ENCODE measurements at places on chromosomes 7 and 10.

DNA sequence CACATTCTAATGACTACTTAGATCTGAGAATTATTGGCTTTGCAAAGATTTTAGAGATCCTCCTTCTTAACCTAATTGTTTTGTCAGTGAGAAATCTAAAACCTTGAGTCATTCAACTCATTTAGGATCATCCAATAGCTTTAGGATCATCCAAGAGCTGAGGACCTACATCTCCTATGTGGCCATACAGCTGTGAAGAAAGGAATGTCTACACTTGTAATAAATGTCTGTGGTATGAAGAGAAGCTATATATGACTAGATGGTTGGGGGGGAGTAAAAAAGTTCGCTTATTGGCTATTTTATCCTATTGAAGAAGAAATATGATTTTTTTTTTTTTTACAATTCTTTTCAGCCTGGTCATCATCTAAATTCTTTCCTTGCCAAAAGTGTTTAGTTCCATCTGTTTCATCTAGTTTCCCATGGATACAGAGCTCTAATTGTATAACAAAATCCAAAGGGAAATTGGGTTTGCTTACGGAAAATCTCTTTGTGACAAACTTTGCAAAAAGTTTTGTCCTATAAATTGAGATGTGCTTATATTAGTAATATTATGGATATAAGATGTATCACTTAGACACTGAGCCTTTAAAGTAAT lies 196.7 kb downstream of the PRKG1 start:
- no peak for DNase-seq

- no peak for DNase-seq
Measured at GRCh38 chr10:20809631-20810030, 87.5 kb downstream of the NEBL start.

DNA sequence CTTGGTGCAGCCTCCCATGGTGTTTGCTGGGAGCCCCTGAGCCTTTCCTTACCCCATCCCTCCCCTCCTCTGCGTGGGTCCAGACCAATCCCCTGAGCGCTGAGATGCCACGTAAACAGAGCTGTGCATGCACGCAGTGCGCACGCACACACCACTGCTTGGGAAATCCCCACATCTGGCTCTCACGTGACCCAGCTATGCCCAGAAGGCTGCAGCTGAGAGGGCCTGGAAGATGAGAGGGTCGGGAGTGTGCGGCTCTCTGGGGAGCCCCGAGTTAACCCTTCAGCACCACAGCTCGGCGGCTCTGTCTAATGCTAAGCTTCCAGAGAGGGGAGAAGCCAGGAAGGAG lies 177.2 kb downstream of the SH3PXD2A start:
- DNase-seq = peak; percentile 98

DNA sequence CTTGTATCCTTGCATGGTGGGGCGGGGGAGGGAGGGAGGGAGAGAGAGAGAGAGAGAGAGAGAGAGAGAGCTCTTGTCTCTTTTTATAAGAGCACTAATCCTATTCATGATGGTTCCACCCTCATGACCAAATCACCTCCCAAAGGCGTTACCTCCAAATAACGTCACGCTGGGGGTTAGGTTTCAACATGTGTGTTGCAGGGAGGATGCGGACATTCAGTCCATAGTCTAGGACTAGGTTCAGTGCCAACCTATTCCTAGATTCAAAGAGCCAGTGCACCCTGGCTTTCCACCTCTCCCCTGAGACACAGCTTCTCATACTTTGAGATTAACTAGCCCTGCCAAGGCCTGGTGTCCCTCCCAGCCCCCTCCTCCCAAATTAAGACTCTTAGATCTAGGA lies 123.0 kb downstream of the GRK5 start:
- DNase-seq = no peak

DNA sequence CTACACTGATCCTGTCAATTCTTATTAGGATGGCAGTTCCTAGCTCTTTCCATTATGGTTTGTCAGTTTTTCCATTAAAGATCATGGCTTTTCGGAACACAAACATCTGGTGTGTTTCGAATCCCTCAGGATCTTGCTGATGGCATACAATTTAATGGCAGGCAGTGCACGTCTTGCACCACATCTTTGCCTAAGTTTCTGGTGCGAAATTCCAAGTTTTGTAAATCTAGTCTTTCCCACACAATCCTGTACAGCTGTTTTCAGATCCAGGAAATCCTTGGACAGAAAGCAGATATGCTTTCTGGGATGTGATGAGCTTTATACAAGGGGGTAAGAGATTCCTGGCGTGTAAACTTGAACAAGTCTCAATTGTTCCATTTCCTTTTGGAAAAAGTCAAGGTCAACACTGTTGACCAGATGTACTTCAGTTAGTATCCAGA lies 224.3 kb upstream of the PHYHIPL start:
- peak; percentile 31 for DNase-seq

DNA sequence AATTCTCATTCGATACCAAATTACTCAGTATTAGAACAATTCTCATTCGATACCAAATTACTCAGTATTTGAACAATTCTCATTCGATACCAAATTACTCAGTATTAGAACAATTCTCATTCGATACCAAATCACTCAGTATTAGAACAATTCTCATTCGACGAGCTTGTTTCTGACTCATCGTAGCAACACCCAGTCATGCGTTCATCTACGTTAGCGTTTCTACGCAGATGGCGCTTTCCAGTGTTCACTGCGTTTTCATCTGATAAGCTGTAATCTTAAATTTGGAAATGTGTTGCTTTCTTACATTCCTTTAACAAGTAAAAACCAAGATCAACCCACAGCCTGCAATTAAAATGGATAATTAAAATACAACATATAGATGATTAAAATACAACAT lies 276.3 kb downstream of the ZMYND11 start:
- no peak for DNase-seq

- DNase-seq = no peak
Measured at GRCh38 chr7:157010588-157011332, at the start of gene MNX1. TSS of gene MNX1 (minus strand) at chr7:157010663. CDS start at chr7:157010350, 313 bp downstream.

- DNase-seq = no peak
Measured at GRCh38 chr10:84539216-84539615, 210.8 kb downstream of the CCSER2 start.

DNA sequence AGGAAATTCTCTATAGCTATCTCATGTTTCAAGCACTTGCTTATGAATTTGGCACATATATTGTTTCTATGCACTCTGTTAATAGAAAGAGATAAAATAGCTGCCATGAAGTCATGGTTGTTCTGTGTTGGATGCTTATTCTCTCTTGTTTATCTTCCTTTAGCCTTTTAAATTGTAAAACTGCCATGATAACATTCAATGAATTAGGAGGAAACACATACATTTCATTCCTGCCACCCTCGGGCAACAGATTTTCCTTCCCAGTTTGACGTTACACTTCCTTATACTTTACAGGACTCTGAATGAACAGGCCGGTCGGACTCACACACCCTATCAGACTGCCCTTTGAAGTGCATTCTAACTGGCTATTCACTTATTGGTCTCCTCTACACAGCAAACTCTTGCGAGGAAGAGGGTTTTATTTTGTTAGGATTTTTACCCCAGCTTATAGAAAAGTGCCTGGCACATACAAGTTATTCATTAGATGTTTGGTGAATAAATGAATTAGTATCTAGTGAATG lies 65.7 kb upstream of the FERD3L start:
- no peak for DNase-seq

- peak; percentile 67 for DNase-seq
Measured at GRCh38 chr7:17559388-17559787, 260.9 kb downstream of the AHR start.

- DNase-seq = peak; percentile 25
Measured at GRCh38 chr7:41323806-41324205, 379.1 kb downstream of the INHBA start.

- peak; percentile 63 for DNase-seq
Measured at GRCh38 chr7:33841705-33842129, 63.6 kb upstream of the BMPER start.

- DNase-seq = no peak
Measured at GRCh38 chr7:12173671-12174070, 37.4 kb upstream of the TMEM106B start.

DNA sequence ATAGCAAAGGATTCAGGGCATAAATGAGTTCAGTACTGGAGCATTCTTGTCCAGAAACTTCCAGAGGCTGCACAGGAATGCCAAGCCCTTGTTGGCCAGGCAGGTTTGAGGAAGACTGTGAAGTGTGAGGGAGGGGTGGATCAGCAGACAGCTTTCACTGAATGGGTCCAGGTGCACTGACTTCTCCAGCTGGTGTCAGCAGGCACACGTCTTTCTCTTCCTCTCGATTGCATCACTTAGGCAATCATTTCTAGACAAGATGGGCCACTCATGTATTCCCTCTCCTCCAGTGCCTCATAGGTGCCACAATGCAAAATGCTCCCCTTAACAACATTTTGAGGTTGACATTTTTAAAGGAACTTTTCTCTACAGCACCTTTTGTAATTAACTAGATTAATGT lies 15.6 kb upstream of the PLEKHS1 start:
- no peak for DNase-seq

DNA sequence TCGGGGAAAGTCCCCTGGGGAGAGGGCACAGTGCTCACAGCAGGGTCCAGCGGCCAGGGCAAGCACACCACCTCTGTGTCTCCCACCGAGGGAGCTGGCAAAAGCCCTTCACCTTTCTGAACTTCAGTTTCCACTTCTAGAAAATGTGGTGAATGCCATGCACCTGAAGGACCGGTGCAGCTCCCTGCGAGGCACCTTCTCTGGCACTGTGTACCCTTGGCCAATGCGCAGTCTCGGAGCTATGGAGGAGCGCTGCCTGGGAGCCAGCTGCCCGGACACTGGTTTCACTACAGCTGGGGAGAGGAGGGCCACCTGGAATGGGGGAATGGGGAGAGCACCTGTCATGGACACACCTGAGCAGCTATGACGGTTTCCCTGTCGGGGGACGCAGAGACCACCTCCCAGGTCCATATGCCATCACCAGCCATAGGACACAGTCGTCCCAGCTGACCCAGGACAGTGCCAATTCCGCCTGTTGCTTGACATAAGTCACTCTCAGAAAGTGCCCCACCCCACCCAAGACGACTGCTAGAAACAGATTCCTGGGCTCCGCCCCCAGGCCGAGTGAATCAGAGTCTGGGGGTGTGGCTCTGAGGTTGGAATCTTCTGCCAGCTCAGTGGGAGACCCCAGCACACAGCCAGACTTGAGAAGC lies 16.8 kb downstream of the RASGEF1A start:
- no peak for DNase-seq

- no peak for DNase-seq
Measured at GRCh38 chr10:7563368-7563767, 103.4 kb downstream of the ITIH5 start.

DNA sequence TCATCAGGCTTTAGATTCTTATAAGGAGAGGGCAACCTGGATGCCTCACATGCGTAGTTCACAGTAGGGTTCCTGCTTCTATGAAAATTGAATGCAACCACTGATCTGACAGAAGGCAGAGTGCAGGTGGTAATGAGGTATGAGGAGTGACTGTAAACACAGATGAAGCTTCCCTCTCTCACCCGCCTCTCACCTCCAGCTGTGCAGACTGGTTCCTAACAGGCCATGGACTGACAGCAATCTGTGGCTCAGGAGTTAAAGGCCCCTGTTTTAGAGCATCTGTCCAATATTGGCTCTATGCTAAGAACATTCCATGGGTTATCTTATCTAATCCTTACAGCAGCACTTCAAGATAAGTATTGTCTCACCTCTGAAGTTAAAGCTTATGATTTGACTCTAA lies 213.5 kb upstream of the NRP1 start:
- DNase-seq = no peak

- DNase-seq = no peak
Measured at GRCh38 chr7:116583653-116584052, 58.8 kb downstream of the CAV1 start.

- DNase-seq = peak; percentile 70
Measured at GRCh38 chr7:32890010-32890792, 1.4 kb downstream of the KBTBD2 start.

- peak; percentile 40 for DNase-seq
Measured at GRCh38 chr7:116653204-116653603, 18.8 kb upstream of the MET start.

DNA sequence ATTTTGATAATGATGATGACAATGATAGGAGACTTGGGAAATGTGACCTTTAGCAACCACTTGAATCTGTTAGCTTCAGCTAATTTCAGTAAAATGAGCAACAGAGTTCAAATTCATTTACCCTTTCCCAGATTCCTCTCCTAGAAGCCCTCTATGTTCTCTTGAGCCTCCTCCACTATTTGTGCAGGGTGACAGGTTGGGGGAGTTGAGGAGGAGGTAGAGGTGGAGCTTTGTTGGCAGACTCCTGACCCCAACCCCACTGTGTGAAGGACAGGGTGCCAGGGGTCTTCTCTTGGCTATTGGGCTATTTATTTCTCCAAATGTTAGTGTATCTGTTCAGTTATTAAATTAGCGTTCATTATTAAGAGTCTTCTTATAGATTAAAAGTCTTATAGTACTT lies 422.3 kb downstream of the GFRA1 start:
- no peak for DNase-seq

GRCh38 chr10:88794731-88795130 lies 7.8 kb upstream of the LIPM start:
- peak; percentile 81 for DNase-seq

GRCh38 chr10:72171175-72171630 lies 44.6 kb upstream of the ANAPC16 start:
- peak; percentile 87 for DNase-seq

- no peak for DNase-seq
Measured at GRCh38 chr7:106423821-106424475, 139.2 kb upstream of the NAMPT start.

GRCh38 chr7:7157177-7157886 lies 25.0 kb upstream of the C1GALT1 start:
- peak; percentile 95 for DNase-seq

GRCh38 chr10:102647443-102648268 lies 3.4 kb downstream of the TRIM8 start:
- DNase-seq = no peak

- DNase-seq = no peak
Measured at GRCh38 chr7:35726654-35727053, 31.7 kb upstream of the HERPUD2 start.

GRCh38 chr7:137990251-137990941 lies 11.5 kb downstream of the CREB3L2 start:
- peak; percentile 90 for DNase-seq

GRCh38 chr10:53839440-53840039 lies 961.5 kb downstream of the PCDH15 start:
- DNase-seq = no peak

DNA sequence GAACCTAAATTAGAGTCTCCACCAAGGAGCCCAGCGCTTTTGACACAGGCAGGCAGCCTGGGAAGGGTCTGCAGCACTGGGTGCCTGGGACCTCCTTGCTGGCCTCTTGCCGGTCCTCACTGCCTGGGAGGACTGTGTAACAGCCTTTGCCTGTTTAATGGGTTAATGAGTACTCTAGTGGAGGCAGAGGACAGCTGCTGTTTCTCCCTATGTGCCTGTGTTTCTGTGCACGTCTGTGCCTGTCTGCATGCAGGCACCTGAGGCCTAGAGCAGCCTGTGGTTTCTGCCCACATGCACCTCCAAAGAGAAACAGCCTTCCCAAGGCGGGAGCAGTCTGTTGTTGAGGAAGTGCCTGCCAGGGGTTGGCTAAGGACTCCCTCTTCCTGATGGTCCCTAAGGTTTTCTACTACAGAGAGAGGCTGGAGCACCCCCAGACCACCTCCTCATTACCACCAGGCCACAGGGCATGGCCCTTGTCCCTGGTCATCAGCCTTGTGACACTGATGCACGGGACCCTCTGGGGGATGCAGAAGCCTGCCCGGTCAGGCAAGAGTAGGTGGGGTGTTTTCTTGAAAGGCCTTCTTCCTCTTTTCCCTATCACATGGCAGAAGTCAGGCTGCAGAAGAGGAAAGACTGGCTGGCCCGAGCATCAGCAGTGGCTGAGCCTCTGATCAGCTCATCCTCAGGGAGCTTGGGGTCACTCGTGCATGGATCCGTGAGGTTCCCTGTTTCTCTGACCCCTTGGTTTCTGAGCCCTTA lies 14.2 kb downstream of the SLC29A3 start:
- no peak for DNase-seq

- DNase-seq = no peak
Measured at GRCh38 chr7:29647020-29647654, 83.5 kb downstream of the PRR15 start.
